Hepatocyte (in vitro differentiated cells): ENCODE measurements at places on chromosomes 3 and 15. TPM values are rescaled to one million over a fixed set of nuclear protein-coding genes. Genes with fewer than 3 reads are reported as not detected.

Gene SEMA3B
- 60.2 and 67.7 TPM in 2 replicates for total RNA-seq

GRCh38 chr3:52721002-52721729, 15.3 kb downstream of the SPCS1 start:
- H3K27ac ChIP-seq, result no peak overlapping the region
- no peaks in the 10 kb centered on the region for H3K4me1 ChIP-seq
- H3K27me3 ChIP-seq, result no peaks in the 10 kb centered on the region
- no peak for DNase-seq

- H3K4me3 ChIP-seq, result no peak overlapping the region
- peak overlapping the region; percentile 69 for H3K27ac ChIP-seq
- H3K4me1 ChIP-seq, result no peaks in the 10 kb centered on the region
- H3K27me3 ChIP-seq, result no peaks in the 10 kb centered on the region
Measured at GRCh38 chr3:25171118-25171807, 256.8 kb upstream of the RARB start.

DNA sequence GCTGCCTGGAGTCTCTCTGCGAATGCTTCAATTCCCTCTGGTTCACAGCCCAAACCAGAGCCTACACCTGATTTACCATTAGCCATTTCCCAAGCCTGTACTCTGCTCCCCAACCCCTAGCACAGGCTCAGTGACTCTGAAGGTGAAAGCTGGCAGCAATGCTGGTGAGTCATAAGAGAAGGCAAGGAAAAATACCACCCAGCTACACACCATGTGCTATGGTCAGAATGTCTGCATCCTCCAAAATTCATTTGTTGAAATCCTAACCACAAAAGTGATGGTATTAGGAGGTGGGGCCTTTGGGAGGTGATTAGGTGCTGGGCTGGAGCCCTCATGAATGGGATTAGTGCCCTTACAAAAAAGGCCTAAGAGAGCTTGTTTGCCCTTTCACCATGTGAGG, 117.1 kb upstream of the TJP1 start:
- no peaks in the 10 kb centered on the region for H3K27me3 ChIP-seq
- H3K4me1 ChIP-seq, result no peaks in the 10 kb centered on the region
- no peak for DNase-seq
- no peaks in the 10 kb centered on the region for H3K36me3 ChIP-seq
- no peak overlapping the region for H3K27ac ChIP-seq

Gene GOLGA6L4
- total RNA-seq, result 2.0 and 2.8 TPM in 2 replicates

DNA sequence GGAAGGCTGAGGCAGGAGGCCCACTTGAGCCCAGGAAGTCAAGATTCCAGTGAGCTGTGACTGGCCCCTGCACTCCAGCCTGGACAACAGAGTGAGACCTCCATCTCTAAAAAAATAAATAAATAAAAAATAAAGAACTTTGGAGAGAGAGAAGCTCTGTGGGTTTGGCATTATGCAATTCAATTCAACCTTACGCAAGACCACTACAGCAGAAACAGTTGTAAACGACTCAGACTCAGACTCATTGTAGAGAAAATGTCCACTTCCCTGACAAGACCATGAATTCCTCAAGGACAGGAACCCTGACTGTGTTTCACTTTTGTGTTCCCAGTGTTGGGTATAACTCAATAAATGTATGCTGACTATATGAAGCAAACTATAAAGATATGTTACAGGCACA, 90.3 kb upstream of the C3orf80 start:
- no peak overlapping the region for H3K27ac ChIP-seq
- H3K4me1 ChIP-seq, result no peaks in the 10 kb centered on the region
- no peak overlapping the region for H3K4me3 ChIP-seq
- no peaks in the 10 kb centered on the region for H3K36me3 ChIP-seq
- no peak for DNase-seq

GRCh38 chr15:83378921-83379578, 68.1 kb upstream of the SH3GL3 start:
- no peak for DNase-seq
- H3K27ac ChIP-seq, result no peak overlapping the region
- no peaks in the 10 kb centered on the region for H3K4me1 ChIP-seq
- H3K36me3 ChIP-seq, result no peaks in the 10 kb centered on the region
- H3K4me3 ChIP-seq, result no peak overlapping the region
- H3K27me3 ChIP-seq, result peaks cover 11% of the 10 kb centered on the region

Gene FES
- total RNA-seq, result 5.7 and 13.5 TPM in 2 replicates

Gene GABRR3
- not detected in 2 replicates for total RNA-seq
